GM12878 (cell line): ENCODE measurements at places on chromosomes 7 and 10. TPM values are rescaled to one million over a fixed set of nuclear protein-coding genes. Genes with fewer than 3 reads are reported as not detected.

- H3K36me3 ChIP-seq, result no peaks in the 10 kb centered on the region
- H3K4me3 ChIP-seq, result no peak overlapping the region
- no peak for DNase-seq
Observed at GRCh38 chr7:51303142-51303525, 13.5 kb downstream of the COBL start.

GRCh38 chr10:81564143-81564542, 310.9 kb upstream of the NRG3 start:
- H3K27me3 ChIP-seq, result no peaks in the 10 kb centered on the region
- DNase-seq, result no peak
- no peak overlapping the region for H3K27ac ChIP-seq

- DNase-seq, result no peak
- no peak overlapping the region for H3K4me3 ChIP-seq
- H3K27me3 ChIP-seq, result no peaks in the 10 kb centered on the region
- H3K27ac ChIP-seq, result no peak overlapping the region
- no peaks in the 10 kb centered on the region for H3K36me3 ChIP-seq
- no peaks in the 10 kb centered on the region for H3K4me1 ChIP-seq
Observed at GRCh38 chr10:133162910-133163856, 3.2 kb downstream of the KNDC1 start.

DNA sequence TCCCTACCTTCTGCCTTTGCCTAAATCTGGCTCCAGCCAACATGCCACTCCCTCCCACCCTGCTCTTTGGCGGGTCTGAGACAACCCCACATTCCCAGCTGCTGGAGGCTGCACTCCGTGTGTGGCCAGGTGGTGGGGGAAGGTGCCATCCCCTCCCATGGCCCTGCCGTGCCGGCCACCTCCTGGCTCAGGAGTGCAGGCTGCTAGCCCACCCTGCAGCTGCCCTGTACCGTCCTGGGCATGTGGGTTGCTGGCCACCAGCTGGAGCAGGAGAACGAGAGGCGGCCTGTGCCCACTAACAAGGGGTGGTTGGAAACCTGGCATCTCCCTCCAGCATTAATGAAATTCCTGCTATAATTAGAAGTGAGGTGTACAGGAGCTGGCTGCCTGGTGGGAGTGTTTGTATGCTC, 97.6 kb downstream of the ZMIZ1 start:
- H3K27me3 ChIP-seq, result no peaks in the 10 kb centered on the region
- no peak for DNase-seq
- H3K4me1 ChIP-seq, result no peaks in the 10 kb centered on the region; the same call in 1 of the 2 replicates
- no peaks in the 10 kb centered on the region for H3K36me3 ChIP-seq
- no peak overlapping the region for H3K4me3 ChIP-seq

DNA sequence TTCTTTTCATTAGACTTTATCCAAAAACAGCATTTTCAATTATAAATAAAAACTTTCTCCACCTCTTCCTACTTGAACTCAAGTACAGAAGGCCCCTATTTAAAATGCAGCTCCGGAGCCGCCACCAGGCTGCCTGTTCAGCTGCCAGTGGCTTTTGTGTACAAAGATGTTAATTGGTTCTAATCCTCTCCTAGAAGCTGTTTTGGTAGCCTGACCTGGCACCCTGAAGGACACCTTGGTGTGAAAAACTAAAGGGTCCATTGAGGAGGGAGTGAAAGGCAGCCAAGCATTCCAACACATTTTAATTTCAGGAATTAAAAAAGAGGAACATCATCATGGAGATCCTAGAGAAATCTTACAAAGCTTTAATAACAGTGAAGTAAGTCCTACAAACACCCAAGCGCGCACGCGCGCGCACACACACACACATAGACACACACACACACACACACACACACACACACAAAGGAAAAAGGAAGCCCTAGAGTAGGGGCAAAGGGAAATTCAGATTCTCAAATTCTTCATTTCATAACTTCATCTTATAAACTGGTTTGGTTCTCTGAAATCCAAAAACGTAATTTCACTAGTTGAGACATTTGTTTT, 41.4 kb downstream of the VAX1 start:
- no peaks in the 10 kb centered on the region for H3K36me3 ChIP-seq
- H3K4me1 ChIP-seq, result no peaks in the 10 kb centered on the region
- no peaks in the 10 kb centered on the region for H3K27me3 ChIP-seq
- H3K27ac ChIP-seq, result no peak overlapping the region

C1QL3 gene
- total RNA-seq, result 0.35 and 0.67 TPM in 2 replicates

GRCh38 chr7:126979722-126980121, 273.0 kb downstream of the GRM8 start:
- DNase-seq, result no peak
- H3K4me3 ChIP-seq, result no peak overlapping the region
- no peaks in the 10 kb centered on the region for H3K4me1 ChIP-seq
- no peak overlapping the region for H3K27ac ChIP-seq
- H3K36me3 ChIP-seq, result no peaks in the 10 kb centered on the region

GRCh38 chr7:36875794-36876193, 151.5 kb upstream of the AOAH start:
- no peaks in the 10 kb centered on the region for H3K27me3 ChIP-seq
- H3K4me1 ChIP-seq, result 0 out of 2 replicates have a peak, but pooled peaks cover 3% of the 10 kb centered on the region
- H3K36me3 ChIP-seq, result peaks cover 19% of the 10 kb centered on the region

DNA sequence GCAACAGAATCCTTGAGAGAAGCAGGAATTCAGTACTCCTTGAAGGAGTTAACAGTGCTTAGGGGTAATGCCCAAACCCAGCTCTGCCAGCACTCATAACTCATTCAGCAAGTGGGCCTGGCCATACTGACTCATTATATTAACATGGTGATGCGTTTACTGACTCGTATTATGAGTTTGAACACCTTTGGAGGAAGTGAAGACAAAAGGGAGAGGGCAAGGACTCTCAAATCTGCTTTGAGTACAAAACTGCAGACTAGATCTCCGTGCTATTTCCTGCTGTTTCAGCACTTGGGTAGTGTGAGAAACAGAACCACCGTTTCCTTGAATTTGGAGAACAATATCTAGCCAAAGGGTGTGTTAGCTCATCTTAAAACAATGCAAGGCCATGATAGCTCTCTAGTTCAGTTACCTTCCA, 30.8 kb downstream of the SLC16A9 start:
- no peak overlapping the region for H3K4me3 ChIP-seq
- no peaks in the 10 kb centered on the region for H3K27me3 ChIP-seq
- DNase-seq, result no peak
- H3K4me1 ChIP-seq, result no peaks in the 10 kb centered on the region
- H3K36me3 ChIP-seq, result no peaks in the 10 kb centered on the region

- no peak overlapping the region for H3K4me3 ChIP-seq
- H3K36me3 ChIP-seq, result no peaks in the 10 kb centered on the region
- H3K27ac ChIP-seq, result no peak overlapping the region
- H3K4me1 ChIP-seq, result no peaks in the 10 kb centered on the region
- DNase-seq, result no peak
Observed at GRCh38 chr10:121240556-121240955, 357.7 kb downstream of the FGFR2 start.

GRCh38 chr7:98733036-98733435, 116.0 kb downstream of the NPTX2 start:
- H3K27me3 ChIP-seq, result no peaks in the 10 kb centered on the region; the same call in 1 of the 2 replicates
- no peaks in the 10 kb centered on the region for H3K36me3 ChIP-seq
- DNase-seq, result peak; percentile 20
- no peaks in the 10 kb centered on the region for H3K4me1 ChIP-seq

SKIDA1 gene
- total RNA-seq, result 0.13 and 0.72 TPM in 2 replicates

ALKBH4 gene
- total RNA-seq, result 11.9 and 14.8 TPM in 2 replicates

C10orf67 gene
- not detected in 2 replicates for total RNA-seq

DNA sequence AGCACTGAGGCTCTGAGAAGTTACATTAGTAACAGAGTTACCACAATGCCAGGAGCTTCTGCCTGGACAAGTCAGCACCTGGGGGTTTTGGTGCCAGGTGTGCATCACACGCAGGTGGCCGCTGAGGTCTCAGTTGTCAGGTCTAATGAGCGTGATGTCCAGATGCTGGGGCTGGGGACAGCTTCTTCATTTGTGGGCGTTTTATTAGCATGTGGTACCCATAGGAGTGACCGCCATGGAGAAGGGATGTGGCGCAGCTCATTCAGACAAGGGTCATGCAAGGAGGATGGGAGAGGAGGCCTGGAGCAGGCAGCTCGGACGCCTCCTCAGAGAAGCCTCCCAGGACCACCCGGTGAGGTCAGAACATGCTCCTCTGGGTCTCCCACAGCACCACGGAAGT, 27.8 kb downstream of the FAM241B start:
- no peaks in the 10 kb centered on the region for H3K4me1 ChIP-seq
- H3K27ac ChIP-seq, result no peak overlapping the region
- DNase-seq, result no peak
- H3K27me3 ChIP-seq, result no peaks in the 10 kb centered on the region; the same call in none of the 2 replicates
- no peaks in the 10 kb centered on the region for H3K36me3 ChIP-seq

CLDN12 gene
- 6.0 and 6.5 TPM in 2 replicates for total RNA-seq

TMEM225B gene
- 0.26 and 0.45 TPM in 2 replicates for total RNA-seq

DNA sequence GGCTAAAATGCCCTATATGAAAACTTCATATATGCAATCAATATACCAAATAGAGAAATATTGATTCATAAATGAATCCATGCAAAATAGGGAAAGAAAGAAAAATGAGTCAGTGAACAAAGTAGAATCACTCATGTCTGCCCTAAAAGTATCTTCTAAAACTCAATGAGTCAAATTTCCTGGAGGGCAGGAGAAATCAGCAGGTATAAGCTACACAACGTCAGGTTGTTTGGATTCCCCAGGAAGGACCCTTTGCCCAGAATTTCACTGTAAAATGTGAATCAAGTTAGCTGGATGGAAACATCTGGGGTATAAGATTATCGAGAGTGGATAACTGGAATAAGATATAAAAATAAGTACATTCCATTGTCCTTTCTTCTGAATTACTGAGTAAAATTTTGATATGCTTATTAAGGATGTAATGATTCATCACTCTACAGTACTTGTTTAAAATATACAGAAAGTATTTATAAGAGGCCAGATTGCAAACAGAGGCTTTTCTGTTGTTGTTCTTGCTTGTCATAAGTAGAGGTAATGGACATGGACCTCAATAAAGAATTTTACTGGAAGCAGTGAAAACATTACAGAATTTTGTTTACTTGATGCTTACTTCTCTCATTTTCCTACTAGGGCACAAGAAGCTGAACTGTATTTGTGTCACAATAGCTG, 99.0 kb downstream of the AGMO start:
- no peaks in the 10 kb centered on the region for H3K27me3 ChIP-seq
- no peak for DNase-seq
- no peaks in the 10 kb centered on the region for H3K4me1 ChIP-seq
- H3K4me3 ChIP-seq, result no peak overlapping the region
- no peaks in the 10 kb centered on the region for H3K36me3 ChIP-seq
- H3K27ac ChIP-seq, result no peak overlapping the region

GRCh38 chr10:27728338-27728737, 17.3 kb downstream of the MKX start:
- H3K4me3 ChIP-seq, result no peak overlapping the region
- H3K36me3 ChIP-seq, result no peaks in the 10 kb centered on the region
- peaks cover 2% of the 10 kb centered on the region; the same call in 1 of the 2 replicates for H3K27me3 ChIP-seq
- H3K27ac ChIP-seq, result no peak overlapping the region
- no peaks in the 10 kb centered on the region for H3K4me1 ChIP-seq

GRCh38 chr10:128550045-128550444, 423.8 kb upstream of the MKI67 start:
- H3K4me3 ChIP-seq, result no peak overlapping the region
- DNase-seq, result no peak
- H3K36me3 ChIP-seq, result no peaks in the 10 kb centered on the region
- H3K4me1 ChIP-seq, result no peaks in the 10 kb centered on the region
- no peak overlapping the region for H3K27ac ChIP-seq

- H3K4me3 ChIP-seq, result no peak overlapping the region
- H3K27ac ChIP-seq, result no peak overlapping the region
- peaks cover 1% of the 10 kb centered on the region; the same call in 1 of the 2 replicates for H3K36me3 ChIP-seq
- no peak for DNase-seq
Observed at GRCh38 chr7:70744492-70744891, 387.5 kb upstream of the GALNT17 start.
